Activated T-cell treated with anti-CD3 and anti-CD28 coated beads for 24 hours (primary cell): ENCODE measurements at places on chromosomes 11 and 22.

DNA sequence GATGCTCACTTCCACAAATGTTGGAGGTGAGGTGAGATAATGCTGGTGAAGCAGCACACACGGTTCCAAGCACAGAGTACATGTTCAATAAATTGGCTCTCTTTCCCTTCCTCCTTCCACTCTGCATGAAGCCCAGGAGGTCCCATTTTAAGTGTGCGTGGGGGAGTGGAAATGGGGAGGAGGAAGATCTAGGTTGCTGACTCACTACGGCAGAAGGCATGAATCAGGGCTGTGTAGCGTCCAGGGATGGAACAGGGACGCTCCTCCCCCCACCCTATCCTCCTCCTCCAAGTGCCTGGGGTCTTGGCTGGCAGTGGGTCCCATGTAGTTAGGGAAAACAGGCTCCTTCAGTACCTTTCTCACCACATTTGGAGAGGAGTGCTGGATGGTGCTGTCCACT lies 44.2 kb downstream of the TRIM66 start:
- no peak for DNase-seq

DNA sequence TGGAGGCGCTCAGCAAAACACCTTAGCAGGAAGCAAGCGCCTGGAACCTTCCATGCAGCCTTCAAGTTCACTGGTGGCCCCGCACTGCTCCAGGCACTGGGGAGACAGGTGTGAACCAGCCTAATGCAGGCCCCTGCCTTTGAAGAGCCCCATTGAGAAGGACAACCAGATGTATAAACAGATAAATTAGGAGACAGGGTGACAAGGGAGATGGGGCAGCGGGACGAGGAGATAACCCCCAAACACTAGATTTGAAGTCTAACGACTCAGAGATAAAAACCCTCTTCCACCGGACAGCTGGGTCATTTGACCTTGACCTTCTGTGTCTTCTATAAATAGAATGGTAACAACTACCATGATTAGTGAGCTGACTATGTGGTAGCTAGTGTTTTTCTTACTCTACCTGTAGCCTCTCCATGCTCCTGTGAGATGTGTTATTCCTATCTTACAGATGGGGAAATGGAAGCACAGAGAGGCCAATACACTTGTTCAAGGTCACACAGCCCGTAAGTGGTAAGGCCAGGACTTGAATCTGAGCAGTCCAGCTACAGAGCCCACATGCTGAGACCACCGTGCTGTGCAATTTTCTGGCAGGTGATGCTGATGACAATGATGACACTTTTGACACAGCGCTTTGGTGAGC lies 2.0 kb upstream of the PDGFB start:
- DNase-seq = no peak

GRCh38 chr11:79296141-79296540 lies 144.7 kb downstream of the TENM4 start:
- no peak for DNase-seq

GRCh38 chr11:112453601-112454577 lies 193.2 kb upstream of the PLET1 start:
- peak; percentile 9 for DNase-seq

DNA sequence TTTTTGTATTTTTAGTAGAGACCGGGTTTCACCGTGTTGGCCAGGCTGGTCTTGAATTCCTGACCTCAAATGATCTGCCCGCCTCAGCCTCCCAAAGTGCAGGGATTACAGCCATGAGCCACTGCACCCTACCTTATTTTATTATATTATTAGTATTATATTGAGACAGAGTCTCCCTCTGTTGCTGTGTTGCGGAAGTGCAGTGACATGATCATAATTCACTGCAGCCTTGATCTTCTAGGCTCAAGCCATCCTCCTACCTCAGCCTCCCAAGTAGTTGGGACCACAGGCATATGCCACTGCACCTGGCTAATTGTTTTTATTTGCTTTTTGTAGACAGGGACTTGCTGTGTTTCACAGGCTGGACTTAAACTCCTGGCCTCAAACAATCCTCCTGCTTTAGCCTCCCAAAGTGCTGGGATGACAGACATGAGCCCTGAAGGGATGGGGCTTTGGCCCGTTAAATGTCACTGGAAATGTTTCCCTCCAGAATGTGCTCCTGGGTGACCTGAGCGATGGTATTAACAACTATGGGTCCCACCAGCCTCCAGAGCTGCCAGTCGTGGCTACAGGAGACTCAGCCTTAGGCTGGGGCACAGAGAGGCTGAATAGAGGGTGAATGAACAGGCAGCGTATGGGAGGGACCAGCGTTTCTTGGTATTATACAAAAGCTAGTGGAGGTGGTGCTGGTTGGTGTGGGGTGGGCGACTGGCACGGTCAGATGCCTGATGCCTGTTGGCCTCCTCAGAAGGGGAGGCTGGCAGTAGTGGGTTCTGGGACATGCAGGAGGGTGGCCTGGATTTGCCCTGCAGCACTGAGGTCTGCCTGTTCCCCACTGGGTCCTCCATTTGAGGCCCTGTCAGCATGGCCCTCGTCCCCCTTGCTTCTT lies 7.3 kb downstream of the TANGO2 start:
- no peak for DNase-seq

DNA sequence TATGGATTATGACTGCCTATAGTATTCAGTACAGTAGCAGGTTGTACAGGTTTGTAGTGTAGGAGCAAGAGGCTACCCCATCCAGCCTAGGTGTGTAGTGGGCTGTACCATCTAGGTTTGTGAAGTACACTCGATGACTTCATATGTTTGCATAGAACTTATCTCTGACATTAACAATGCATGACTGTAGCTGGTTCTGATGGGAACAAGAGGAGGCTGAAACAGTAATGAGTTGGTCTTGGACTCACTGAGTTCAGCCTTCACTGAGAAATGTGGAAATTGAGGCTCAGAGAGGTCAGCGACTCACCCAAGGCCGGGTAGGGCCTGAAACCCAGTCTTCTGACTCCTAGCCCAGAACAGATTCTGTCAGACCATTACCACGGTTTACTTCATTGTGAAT lies 13.0 kb downstream of the MYO7A start:
- DNase-seq = no peak

- DNase-seq = no peak
Measured at GRCh38 chr11:1305063-1305495, 4.4 kb downstream of the TOLLIP start.

DNA sequence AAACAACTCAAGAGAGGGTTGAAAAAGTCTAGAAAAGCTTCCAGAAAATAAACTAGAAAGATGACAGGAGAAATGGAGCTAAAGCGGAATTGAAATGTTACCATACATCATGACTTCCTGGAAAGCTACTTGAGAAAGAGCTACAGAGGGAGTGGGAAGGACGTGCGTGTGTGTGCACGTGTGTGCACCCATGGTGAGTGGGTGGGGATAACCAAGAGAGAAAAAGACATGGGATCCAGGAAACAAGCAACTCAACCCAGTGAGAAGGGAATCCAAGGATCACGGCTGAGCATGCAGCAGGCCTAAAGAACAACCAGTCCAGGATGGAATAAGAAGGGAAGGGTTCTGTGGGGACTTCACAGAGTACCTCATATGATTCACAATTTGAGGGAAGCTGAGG lies 21.6 kb downstream of the APOL1 start:
- DNase-seq = no peak

DNA sequence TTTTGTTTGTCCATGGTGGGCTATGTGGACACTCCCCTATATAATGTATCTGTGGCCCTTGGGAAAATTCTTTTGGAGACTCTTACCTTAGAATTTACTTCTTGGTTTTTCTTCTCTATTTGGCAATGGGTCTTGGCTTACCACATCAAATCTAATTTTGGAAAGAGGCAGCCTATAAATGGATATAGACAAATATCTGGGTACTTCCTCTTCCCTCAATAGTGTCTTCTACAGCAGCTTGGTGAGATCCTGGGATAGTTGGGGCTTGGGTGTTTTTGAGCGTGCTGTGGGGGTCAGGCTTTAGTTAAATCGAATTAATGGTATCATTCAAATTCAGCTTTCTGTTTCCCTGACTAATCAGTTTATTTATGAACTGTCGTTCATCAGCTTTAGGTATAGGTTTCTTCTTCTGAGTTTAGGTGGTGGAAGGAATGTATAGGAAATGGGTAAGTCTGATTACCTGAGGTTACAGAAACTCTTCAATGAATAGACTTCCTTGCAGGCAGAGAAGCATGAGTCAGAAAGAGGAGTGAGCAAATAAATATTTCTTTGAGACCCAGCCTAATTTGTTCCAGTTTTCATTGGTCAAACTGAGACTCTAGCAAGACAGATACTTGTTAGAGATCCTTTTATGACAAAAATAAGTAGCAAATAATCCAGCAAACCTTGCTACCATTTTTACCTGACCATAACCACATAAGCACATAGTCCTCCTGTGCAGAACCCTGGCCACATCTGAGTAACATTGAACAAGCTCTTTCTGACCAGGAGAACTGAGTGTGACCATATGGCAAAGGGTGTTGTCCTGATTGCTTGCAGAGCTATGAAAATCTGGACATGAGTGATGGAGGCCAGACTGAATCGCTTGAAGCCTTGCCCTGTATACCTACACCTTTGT lies 68.6 kb upstream of the SORL1-AS1 start:
- DNase-seq = no peak

DNA sequence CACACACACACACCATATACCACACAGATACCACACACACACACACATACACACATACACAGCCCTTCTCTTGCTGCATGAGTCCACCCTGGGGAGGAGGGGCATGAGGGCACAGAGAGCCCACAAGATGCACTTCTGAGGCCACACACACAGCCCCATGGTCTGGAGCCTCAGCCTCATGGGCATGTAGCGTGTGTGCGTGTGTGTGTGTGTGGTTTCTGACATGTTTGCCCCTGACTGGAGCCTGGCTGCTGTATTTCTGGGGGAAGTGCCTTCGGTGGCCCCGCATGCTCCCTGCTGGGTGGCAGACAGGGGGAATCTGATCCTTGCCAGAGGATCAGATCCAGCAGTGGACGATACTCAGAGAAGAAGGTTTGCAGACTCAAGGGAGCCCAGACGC lies 97.0 kb upstream of the PRR5 start:
- DNase-seq = no peak

- no peak for DNase-seq
Measured at GRCh38 chr11:73218830-73219215, 742 bp downstream of the P2RY2 start.

- no peak for DNase-seq
Measured at GRCh38 chr11:107017433-107018218, 650 bp downstream of the GUCY1A2 start.

GRCh38 chr11:126444072-126444471 lies 88.6 kb downstream of the ST3GAL4 start:
- DNase-seq = no peak

GRCh38 chr11:61918938-61919704 lies 1.8 kb upstream of the RAB3IL1 start:
- no peak for DNase-seq

- no peak for DNase-seq
Measured at GRCh38 chr11:28963187-28963586, 855.0 kb downstream of the METTL15 start.

- DNase-seq = no peak
Measured at GRCh38 chr11:59776210-59777066, 21.3 kb downstream of the STX3 start.

- no peak for DNase-seq
Measured at GRCh38 chr11:34213366-34213765, 107.9 kb downstream of the NAT10 start.

- no peak for DNase-seq
Measured at GRCh38 chr11:128946648-128947047, 4.0 kb upstream of the TP53AIP1 start.

- DNase-seq = no peak
Measured at GRCh38 chr22:42664976-42665831, 16.0 kb upstream of the CYB5R3 start.
